ENCODE measurements at places on chromosomes 6 and 20. TPM values are rescaled to one million over a fixed set of nuclear protein-coding genes. Genes with fewer than 3 reads are reported as not detected.
A peak's percentile ranks its signal among the peaks of the same experiment; 100 is the strongest.

DNA sequence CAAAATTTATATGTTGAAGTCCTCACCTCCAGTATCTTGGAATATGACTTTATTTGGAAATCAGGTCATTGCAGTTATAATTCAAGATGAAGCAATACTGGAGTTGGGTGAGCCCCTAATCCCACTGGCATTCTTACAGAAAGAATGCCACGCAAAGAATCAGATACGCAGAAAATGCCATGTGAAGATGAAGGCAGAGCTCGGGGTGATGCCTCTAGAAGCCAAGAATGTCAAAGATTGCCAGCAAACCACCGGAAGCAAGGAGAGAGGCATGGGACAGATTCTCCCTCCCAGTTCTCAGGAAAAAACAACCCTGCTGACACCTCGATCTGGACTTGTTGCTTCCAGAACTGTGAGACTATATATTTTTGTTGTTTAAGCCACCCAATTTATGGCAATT is 273.4 kb upstream of the CITED2 start:
- no peak overlapping the region for H3K27ac ChIP-seq
- no peak for DNase-seq
- no peak overlapping the region for H3K4me3 ChIP-seq
- no peaks in the 10 kb centered on the region for H3K27me3 ChIP-seq

DNA sequence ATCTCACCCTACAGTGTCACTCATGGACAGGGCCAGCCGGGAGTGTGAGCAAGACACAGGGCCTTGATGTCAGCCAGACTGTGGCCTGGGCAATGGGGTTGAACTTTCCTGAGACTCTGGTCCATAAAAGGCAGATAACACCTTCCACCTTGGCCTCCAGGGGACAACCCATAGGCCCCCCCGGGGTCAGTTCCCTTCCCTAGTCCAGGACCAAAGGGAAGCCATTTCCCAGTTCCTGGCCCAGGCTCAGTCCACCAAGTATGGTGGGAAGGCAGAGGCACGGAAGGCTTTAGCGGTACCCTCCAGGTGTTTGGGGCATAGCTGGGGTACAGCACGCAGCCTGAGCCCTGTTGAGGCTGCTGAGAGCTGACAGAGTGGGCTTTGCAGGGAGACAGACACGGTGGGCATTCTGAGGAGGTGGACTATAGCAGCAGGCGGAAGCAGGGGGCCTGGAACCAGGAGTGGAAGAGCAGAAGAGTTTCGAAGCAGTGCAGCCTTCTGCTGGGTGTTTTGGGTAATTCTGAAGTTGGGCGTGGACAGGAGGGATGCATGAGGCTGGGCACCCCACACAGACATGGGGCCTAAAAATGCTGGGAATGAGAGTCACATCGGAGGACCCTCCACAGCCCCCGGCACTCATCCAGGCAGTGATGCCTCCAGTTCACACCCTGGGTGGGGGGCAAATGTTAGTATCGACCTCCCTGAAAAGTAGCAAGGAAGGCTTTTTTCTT is 43.9 kb upstream of the CD93 start:
- H3K4me1 ChIP-seq = no peaks in the 10 kb centered on the region
- H3K4me3 ChIP-seq = no peak overlapping the region
- DNase-seq = no peak
- no peaks in the 10 kb centered on the region for H3K27me3 ChIP-seq

GGTLC1 gene
- total RNA-seq = not detected

- no peak overlapping the region for H3K27ac ChIP-seq
- no peaks in the 10 kb centered on the region for H3K27me3 ChIP-seq
- H3K4me1 ChIP-seq = no peaks in the 10 kb centered on the region
- no peak overlapping the region for H3K4me3 ChIP-seq
Measured at GRCh38 chr20:51631953-51632352, 89.4 kb upstream of the NFATC2 start.

TREML2 gene
- 0.07 TPM for total RNA-seq

TPX2 gene
- 161 TPM for total RNA-seq

DNA sequence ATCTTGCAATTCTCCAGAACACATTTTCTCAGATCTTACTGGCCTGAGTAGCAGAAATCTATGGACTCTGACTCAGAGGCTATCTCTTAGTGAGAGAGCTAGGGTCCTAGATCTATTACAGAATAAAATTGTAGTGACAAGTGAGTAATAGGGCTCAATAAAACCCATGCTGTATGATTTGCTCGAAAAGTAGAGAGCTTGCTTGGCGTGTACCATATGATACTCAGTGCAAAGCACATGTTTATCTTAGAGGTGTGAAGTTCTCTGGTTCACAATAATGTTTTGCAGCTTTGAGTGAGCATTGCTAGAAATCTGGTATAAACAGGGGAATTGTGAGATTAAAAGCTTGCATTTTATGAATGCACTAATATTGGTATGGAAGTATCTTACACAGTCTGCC is 87.8 kb upstream of the PRSS16 start:
- H3K4me3 ChIP-seq = no peak overlapping the region
- H3K36me3 ChIP-seq = no peaks in the 10 kb centered on the region
- H3K27me3 ChIP-seq = no peaks in the 10 kb centered on the region
- no peak for DNase-seq

DNA sequence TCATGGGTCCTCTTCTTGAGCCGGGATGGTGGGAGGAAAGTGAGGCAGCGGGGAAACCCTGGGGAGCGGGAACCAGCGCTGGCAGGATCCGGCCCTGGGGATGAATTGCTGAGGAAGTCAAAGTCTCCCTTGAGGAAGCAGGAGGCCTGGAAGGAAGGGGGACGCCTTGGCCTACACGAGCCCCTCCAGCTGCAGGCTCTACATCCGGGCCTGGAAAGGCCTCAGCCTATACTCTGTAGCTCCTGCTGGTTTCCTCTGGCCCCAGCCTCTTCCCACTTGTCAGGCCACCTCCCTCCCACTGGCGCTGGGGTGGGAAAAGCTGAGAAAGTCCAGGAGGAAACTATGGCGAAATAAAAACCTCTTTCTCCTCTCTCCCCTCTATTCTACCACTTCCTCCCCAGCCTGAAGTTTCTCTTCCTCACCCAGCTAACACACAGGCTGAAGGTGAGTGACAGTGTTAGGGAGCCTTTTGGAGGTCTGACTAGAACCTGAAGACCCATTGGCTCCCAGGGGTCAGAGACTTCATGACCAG is 14.9 kb downstream of the TREML2 start:
- no peaks in the 10 kb centered on the region for H3K4me1 ChIP-seq
- no peaks in the 10 kb centered on the region for H3K27me3 ChIP-seq
- no peak overlapping the region for H3K4me3 ChIP-seq
- DNase-seq = no peak
- H3K27ac ChIP-seq = no peak overlapping the region

DNA sequence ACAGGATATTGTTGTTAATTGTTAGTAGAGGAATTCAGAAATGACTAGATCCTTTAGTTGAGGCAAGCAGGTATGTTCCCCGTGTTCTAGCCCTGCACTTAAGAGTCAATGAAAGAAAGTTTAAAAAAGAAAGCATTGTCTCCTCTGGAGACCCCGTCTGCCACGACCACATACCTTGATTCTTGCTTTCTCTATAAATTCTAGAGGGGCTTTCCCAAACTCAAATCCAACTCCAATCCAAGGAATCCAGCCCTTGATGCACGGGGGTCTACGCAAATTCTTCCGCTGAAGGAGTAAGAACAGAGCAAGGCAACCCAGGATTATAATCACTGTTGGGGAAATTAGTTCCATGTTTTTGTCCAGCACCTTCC is 401 bp downstream of the CYP39A1 start:
- H3K4me1 ChIP-seq = no peaks in the 10 kb centered on the region
- no peak overlapping the region for H3K27ac ChIP-seq
- peak overlapping the region; percentile 82 for H3K4me3 ChIP-seq
- H3K36me3 ChIP-seq = no peaks in the 10 kb centered on the region
- DNase-seq = no peak
- no peaks in the 10 kb centered on the region for H3K27me3 ChIP-seq

- H3K4me1 ChIP-seq = peaks cover 6% of the 10 kb centered on the region
- no peak overlapping the region for H3K27ac ChIP-seq
- no peaks in the 10 kb centered on the region for H3K36me3 ChIP-seq
- H3K27me3 ChIP-seq = no peaks in the 10 kb centered on the region
- DNase-seq = no peak
Measured at GRCh38 chr6:14361297-14361696, 243.7 kb downstream of the CD83 start.

DNA sequence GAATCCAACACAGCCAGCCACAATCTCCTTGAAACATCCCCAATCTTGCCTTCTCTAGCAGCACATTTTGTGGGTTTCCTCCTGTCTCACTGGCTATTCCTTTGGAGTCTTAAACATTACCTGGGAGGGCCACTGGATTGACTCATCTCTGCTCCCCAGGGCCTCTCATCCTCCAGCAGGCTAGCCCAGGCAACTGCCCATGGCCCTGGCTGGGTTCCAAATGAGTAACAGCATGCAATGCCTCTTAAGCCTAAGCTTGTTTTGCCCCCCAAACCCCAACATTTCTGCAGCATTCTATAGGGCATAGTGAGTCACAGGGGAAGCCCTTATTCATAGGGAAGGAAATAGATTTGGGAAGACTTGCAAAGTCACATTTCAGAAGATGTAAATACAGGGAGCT is 204.9 kb downstream of the FOXA2 start:
- H3K4me1 ChIP-seq = no peaks in the 10 kb centered on the region
- H3K27me3 ChIP-seq = no peaks in the 10 kb centered on the region
- H3K36me3 ChIP-seq = no peaks in the 10 kb centered on the region

GRCh38 chr20:46694484-46694883 is 5.2 kb upstream of the TP53RK start:
- DNase-seq = no peak
- no peaks in the 10 kb centered on the region for H3K4me1 ChIP-seq
- no peak overlapping the region for H3K4me3 ChIP-seq
- H3K36me3 ChIP-seq = no peaks in the 10 kb centered on the region
- no peaks in the 10 kb centered on the region for H3K27me3 ChIP-seq

ECT2L gene
- total RNA-seq = not detected

CLPSL1 gene
- total RNA-seq = not detected

GRCh38 chr6:127475823-127476176 is 16.6 kb upstream of the KIAA0408 start:
- H3K4me3 ChIP-seq = no peak overlapping the region
- H3K4me1 ChIP-seq = peaks cover 2% of the 10 kb centered on the region
- DNase-seq = peak; percentile 30
- H3K27ac ChIP-seq = no peak overlapping the region

LBP gene
- 0.35 TPM for total RNA-seq

GRCh38 chr6:27565839-27566779 is 93.2 kb upstream of the ZNF184 start:
- peak overlapping the region; percentile 92 for H3K4me3 ChIP-seq
- no peak overlapping the region for H3K27ac ChIP-seq
- H3K36me3 ChIP-seq = no peaks in the 10 kb centered on the region
- H3K27me3 ChIP-seq = no peaks in the 10 kb centered on the region
- DNase-seq = peak; percentile 65

BFSP1 gene
- 8.6 TPM for total RNA-seq

GRCh38 chr6:97128507-97128906 is 154.5 kb downstream of the MMS22L start:
- H3K4me3 ChIP-seq = no peak overlapping the region
- H3K27ac ChIP-seq = no peak overlapping the region
- DNase-seq = no peak
- H3K27me3 ChIP-seq = no peaks in the 10 kb centered on the region
- no peaks in the 10 kb centered on the region for H3K4me1 ChIP-seq

ZC2HC1B gene
- not detected for total RNA-seq

PLEKHG1 gene
- total RNA-seq = 1.0 TPM

GRCh38 chr6:157994125-157994795 is 12.6 kb downstream of the SYNJ2 start:
- no peak overlapping the region for H3K27ac ChIP-seq
- H3K36me3 ChIP-seq = peaks cover 6% of the 10 kb centered on the region
- no peak for DNase-seq
- no peaks in the 10 kb centered on the region for H3K27me3 ChIP-seq
- H3K4me1 ChIP-seq = peaks cover 4% of the 10 kb centered on the region

DNA sequence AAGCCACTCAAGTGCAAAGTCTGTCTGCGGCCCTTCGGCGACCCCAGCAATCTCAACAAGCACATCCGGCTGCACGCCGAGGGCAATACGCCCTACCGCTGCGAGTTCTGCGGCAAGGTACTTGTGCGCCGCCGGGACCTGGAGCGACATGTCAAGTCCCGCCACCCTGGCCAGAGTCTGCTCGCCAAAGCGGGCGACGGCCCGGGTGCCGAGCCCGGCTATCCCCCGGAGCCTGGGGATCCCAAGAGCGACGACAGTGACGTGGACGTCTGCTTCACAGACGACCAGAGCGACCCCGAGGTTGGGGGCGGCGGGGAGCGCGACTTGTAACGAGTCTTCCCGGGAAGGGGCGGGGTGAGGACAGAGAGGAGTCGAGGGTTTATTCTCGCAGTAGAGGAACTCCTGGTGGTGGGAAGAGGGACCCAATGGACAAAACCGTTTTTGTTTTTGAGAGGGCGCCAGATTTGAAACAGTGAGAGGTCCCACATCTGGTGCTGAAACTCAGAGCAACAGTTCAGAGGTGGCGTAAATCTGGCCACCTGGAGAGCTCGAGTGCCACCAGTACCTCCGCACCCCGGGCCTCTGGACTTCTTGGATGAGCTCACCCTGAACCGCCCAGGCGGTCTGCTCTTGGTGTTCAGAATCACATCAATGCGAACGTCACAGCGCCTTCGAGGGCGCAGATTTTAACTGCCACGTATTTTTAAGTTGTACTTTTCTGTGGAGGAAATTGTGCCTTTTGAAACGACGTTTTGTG is 8.0 kb downstream of the PRDM13 start:
- DNase-seq = peak; percentile 75
- peak overlapping the region; percentile 53 for H3K4me3 ChIP-seq
- H3K27ac ChIP-seq = no peak overlapping the region
- H3K4me1 ChIP-seq = no peaks in the 10 kb centered on the region
- H3K36me3 ChIP-seq = no peaks in the 10 kb centered on the region
- peaks cover 77% of the 10 kb centered on the region for H3K27me3 ChIP-seq

- peaks cover 4% of the 10 kb centered on the region for H3K36me3 ChIP-seq
- no peak for DNase-seq
- H3K27me3 ChIP-seq = no peaks in the 10 kb centered on the region
- no peaks in the 10 kb centered on the region for H3K4me1 ChIP-seq
Measured at GRCh38 chr20:1636621-1637020, 16.8 kb upstream of the SIRPB1 start.

GRCh38 chr6:131265939-131266338 is 130.7 kb downstream of the AKAP7 start:
- no peak overlapping the region for H3K4me3 ChIP-seq
- H3K27ac ChIP-seq = no peak overlapping the region
- DNase-seq = no peak

DNA sequence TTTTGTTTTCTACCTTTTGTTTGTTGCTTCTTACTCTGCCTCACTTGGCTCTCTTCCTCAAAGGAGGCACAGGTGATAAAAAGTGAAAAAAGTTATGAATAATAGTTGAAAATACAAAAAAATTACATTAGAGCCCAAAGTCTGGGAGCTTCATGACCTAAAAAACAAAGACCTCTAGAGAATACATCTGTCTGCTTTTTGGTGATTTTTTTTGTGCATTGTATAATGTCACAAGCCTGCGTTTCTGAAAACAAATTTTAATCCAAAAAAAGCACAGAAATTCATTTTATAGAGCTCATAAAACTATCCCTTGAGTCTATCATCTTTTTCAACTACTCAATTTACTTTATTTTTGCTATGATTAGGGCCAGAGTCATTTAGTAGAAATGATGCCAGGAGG is 41.4 kb upstream of the ARHGAP18 start:
- no peaks in the 10 kb centered on the region for H3K36me3 ChIP-seq
- H3K4me1 ChIP-seq = no peaks in the 10 kb centered on the region
- no peak for DNase-seq
- no peaks in the 10 kb centered on the region for H3K27me3 ChIP-seq

CST1 gene
- 1.9 TPM for total RNA-seq

- no peaks in the 10 kb centered on the region for H3K4me1 ChIP-seq
- no peaks in the 10 kb centered on the region for H3K36me3 ChIP-seq
- no peak overlapping the region for H3K27ac ChIP-seq
- no peak overlapping the region for H3K4me3 ChIP-seq
Measured at GRCh38 chr6:37917566-37917965, 98.0 kb downstream of the ZFAND3 start.
